ENCODE measurements at places on chromosomes 5 and 9.

GRCh38 chr5:157085930-157086329, 22.9 kb downstream of the HAVCR2 start:
- DNase-seq = no peak

- no peak for DNase-seq
Observed at GRCh38 chr5:83871533-83872395, 151.1 kb upstream of the HAPLN1 start.

GRCh38 chr5:9710069-9710468, 79.9 kb upstream of the TAS2R1 start:
- DNase-seq = no peak

DNA sequence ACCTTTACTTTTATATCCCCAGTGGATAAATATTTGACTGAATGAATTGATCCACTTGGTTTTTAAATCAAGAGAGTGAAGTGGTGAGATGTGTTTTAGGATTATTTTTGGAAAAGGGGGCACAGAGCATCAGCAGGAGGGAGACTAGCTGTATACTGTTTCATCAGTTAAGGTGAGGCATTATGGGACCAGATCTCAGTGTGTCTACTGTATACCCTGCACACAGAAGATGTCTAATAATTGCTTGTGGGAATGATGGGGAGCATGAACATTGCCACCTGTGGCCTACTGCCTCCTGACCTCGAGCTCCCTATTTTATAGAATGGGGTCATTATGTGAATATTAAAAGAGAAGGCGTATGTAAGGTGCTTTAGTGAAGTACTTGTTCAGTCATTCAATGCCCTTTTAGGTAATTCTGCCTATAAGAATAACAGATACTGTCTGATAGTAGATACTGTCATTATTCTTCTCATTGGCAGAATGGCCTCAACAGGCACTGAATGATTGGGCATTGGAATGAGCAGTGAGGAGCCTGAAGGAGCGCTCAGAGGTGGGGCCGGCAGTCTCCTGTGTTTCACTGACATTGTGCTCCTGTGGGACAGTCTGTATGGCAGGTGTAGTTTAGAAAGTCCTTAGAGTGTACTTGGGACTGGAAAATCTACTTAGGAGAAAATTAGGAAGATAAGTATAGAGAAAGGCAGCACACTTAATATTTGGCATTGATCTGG, 47.4 kb upstream of the FAM120AOS start:
- no peak for DNase-seq

DNA sequence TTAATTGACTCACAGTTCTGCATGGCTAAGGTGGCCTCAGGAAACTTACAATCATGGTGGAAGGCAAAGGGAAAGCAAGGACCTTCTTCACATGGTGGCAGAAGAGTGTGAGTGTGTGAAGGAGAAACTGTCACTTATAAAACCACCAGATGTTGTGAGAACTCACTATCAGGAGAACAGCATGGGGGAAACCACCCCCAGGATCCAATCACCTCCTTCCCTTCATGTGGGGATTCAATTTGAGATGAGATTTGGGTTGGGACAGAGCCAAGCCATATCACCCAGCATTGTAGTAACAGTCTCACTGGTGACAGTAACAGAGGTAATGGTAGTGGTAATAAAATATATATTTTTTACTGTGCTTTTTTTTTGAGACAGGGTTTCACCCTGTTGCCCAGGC, 18.1 kb downstream of the ZBTB5 start:
- DNase-seq = no peak

DNA sequence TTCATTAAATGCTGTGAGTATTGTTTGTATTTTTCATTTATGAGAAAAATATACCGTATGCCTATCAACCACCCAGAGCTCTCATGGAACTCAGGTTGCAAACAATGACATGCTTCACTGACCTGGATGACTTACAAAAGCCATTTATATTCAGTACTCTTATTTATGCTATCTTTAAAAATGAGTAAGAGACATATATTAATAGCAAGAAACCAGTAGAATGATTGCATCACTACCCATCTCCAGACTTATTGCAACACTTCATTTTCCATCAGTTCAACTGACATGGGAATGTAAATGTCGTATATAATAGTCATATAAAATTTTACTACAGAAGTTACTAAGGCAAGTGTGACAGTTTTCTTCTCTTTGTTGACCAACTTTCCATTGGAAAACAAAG, 69.1 kb downstream of the OTP start:
- no peak for DNase-seq

Measured in NCI-H1436 treated with DMSO at 0.1 percent for 48 hours (cell line).